Activated CD4-positive, alpha-beta memory T cell treated with anti-CD3 and anti-CD28 coated beads for 36 hours (primary cell): ENCODE measurements at places on chromosomes 16 and 17. TPM values are rescaled to one million over a fixed set of nuclear protein-coding genes. Genes with fewer than 3 reads are reported as not detected.

The CTF1 gene
- total RNA-seq, result 0.22 TPM

The FN3K gene
- total RNA-seq, result 2.3 TPM

The STX8 gene
- total RNA-seq, result 75.2 TPM

The SULT1A3 gene
- 14.2 TPM for total RNA-seq

The KRTAP4-9 gene
- not detected for total RNA-seq

The TAOK1 gene
- total RNA-seq, result 34.3 TPM

The GPR142 gene
- not detected for total RNA-seq

The PARN gene
- 43.4 TPM for total RNA-seq

The EPOP gene
- 37.1 TPM for total RNA-seq

The TMED6 gene
- 0.58 TPM for total RNA-seq

The KRT9 gene
- total RNA-seq, result not detected
